NCI-H187 treated with DMSO at 0.1 percent for 48 hours (cell line): ENCODE measurements at places on chromosomes 7 and 10.

DNA sequence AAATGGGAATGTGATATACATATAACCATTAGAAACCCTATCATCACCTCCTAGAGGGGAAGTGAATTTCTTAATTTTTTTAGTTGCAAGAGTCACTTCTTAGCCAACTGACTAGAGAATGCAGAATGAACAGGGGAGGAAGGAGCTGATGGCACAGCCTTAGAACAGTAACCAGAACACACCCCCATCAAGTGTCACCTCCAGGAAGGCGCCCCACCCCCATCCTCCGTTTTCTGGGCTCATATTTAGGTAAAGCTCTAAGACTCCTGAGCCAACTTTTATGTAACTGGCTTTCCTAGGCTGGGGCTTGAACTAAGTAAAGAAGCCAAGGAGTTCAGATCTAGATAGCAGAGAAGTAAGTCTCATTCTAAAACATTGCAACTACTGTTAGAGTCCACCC is 54.0 kb downstream of the COL17A1 start:
- DNase-seq: no peak

- DNase-seq: no peak
Measured at GRCh38 chr7:76347710-76348109, 11.1 kb downstream of the YWHAG start.

DNA sequence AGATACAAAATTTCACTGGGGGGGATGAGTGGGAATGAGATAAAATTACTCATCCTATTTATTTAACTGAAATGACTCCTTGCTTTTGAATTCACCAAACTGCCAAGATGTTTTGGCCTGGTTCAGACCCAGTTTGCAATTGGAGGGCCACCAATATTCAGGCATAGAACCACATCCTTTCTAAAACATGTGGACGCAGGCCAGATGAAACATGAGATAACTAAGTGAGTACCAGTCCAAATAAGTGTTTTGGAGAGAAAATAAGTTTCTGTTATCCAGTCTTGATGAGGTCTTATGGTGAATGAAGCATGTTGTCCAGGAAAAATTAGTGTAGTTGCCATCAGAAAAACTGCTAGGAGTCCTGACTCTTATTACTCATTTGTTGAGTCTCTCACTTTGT is 36.3 kb upstream of the PDK4 start:
- DNase-seq: no peak

GRCh38 chr7:159015454-159016410 is 128.9 kb downstream of the VIPR2 start:
- no peak for DNase-seq

- DNase-seq: no peak
Measured at GRCh38 chr7:132145466-132145865, 430.8 kb downstream of the PLXNA4 start.

DNA sequence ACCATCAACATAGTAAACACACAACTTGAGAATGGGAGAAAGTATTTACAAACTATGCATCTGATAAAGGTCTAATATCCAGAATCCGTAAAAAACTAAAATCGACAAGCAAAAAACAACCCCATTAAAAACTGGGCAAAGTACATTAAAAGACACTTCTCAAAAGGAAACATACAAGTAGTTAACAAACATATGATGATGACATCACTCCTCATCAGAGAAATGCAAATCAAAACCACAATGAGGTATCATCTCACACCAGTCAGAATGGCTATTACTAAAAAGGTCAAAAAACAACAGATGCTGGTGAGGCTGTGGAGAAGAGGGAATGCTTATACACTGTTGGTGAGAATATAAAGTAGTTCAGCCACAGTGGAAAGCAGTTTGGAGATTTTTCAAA is 125.1 kb downstream of the TFPI2 start:
- no peak for DNase-seq

GRCh38 chr7:91182819-91183764 is 81.1 kb upstream of the FZD1 start:
- DNase-seq: no peak

GRCh38 chr7:50339990-50340500 is 35.5 kb downstream of the IKZF1 start:
- DNase-seq: peak; percentile 35

DNA sequence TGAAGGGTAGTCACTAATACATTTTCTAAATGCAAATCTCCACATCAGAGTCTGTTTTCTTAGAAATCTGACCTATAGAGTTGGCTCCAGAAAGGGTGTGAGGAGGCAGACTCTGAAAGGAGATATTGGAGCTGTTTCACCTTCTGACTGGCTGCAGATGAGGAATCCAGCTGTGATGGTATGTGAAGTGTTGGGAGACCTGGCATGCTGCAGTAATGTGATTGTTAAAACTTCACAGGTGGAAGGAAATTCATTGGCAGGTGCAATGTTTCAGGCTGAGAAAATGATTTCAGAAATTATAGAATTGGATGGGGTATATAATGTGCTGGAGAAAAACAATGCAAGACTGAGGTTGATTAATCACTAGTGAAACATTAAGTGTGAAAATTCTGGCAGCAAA is 1134.0 kb upstream of the LRRN3 start:
- no peak for DNase-seq

GRCh38 chr10:102101152-102101551 is 19.0 kb downstream of the LDB1 start:
- no peak for DNase-seq

DNA sequence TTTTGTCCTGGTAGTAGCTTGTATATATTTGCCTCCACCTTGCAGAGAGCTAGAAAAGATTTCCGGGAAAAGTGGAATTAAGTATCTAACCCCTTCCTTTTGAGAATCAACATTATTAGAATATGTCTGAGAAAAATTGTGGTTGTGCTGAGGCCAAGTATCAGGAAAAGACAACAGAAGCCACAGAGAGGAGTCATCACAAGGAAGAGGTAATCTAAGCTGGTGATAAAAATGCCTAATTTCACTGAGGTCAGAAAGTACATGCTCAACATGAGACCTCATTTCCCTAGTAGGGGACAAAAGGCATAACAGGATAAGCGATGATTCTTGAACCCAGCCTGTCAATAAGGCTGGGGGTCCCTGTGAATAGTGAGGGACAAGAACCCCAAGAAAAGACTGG is 97.0 kb upstream of the PDE1C start:
- no peak for DNase-seq

DNA sequence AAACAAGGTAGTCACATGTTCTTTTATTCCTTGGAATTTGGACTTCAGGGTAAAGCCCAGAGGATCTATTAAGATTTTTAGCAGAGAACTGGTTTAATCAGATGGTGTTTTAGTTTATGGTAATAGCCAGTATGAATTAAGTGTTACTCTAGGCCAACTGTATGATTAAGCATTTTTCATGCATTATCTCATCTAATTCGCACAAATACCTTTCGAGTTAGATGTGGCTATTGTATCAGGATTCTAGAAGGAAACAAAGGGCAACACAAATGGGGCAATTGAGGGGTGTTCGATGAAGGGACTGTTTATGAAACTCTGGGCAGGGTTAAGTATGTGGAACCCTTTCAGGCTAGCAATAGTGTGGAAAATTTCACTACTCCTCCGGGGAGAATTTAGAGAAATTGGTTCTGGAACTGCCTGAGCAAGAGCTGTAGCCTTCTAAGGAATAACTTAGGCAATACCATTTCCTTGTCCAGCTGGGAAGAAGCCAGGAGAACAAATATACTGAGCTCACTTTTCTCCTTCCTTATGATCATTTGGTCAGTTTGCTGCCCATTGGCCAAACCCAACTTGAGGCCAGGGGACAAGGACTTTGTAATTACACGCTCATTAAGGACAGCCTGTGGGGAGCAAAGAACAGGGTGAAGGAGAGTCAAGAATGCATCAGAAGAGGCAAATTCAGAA is 319.0 kb upstream of the FZD1 start:
- DNase-seq: no peak

- DNase-seq: no peak
Measured at GRCh38 chr7:96304573-96304972, 17.3 kb downstream of the SLC25A13 start.

DNA sequence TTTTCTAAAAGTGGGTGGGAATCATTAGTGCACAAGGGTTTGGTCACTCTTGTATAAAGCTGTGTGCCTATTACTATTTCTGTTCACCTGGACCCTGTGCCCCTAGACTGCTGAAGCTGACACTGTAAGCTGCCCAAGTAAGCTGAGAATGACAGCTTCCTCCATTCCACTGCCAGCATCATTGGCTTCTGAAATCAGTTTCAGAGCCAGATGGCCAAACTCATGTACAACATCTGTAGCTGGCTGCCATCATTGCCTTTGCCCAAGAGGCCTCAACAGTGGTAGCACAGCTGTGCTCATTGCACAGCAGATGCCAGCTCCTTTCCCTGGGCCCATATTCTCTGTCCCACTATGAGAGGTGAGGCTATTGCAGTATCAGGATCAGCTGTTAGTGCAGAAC is 165.7 kb downstream of the CPEB3 start:
- DNase-seq: no peak

DNA sequence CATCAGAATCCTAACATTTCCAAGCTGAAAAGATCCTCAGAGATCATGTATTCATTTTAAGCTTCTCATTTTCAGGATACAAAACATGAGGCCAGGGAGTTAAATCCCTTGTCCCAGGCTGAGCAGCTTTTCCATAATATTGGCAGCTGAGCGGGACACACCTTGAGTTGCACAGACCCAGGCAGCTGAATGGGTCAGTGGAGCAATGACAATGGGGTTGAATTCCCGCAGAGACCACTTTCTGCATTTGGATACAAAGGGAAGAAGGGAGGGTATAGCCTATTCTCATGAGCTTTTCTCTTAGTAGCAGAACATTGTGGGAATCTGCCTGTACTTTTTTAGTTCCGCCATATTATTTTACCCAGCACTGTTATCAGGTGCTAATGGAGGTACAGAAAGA is 49.5 kb downstream of the PRR15 start:
- no peak for DNase-seq

GRCh38 chr7:116663744-116664143 is 8.3 kb upstream of the MET start:
- no peak for DNase-seq

DNA sequence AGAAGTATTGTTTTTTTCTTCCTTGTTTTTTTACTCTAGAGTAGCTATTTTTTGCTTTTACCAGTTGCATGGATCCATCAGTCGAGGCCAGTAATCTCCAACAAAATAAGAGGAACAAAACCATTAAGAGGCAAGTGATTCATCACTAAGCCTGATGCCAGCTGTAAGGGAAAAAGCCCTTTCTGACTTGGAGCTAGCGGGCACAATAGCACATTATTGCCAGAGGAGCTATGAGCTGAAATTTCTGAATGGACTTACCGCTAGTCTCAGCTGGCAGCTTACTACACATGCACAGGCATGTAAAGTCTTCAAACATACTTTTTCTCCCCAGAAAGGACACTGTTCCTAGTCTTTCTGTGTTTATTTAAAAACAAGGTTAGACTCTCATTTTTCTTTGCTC is 41.6 kb upstream of the PTPRZ1 start:
- no peak for DNase-seq

DNA sequence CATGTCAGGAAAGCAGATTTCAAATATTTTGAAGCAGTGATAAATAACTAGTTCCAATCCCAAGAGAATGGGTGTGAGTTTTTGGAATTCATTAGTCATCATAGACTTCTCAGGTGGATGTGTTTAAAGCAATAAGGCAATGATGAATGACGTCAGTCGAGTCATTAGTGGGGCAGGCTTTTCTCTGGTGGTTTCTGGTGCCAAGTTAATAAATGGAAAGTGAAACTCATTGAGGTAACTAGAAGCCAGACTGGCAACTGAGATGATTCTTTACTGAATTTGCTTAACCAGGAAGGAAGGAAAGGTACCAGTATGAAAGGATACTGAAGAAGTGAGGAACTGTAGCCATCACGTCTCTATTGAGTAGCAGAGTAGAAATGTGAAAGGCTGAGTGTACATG is 311.0 kb downstream of the GPAM start:
- DNase-seq: no peak

GRCh38 chr10:14621037-14621436 is 153.7 kb downstream of the FAM107B start:
- no peak for DNase-seq

GRCh38 chr7:54847921-54848320 is 88.9 kb upstream of the SEC61G start:
- no peak for DNase-seq

DNA sequence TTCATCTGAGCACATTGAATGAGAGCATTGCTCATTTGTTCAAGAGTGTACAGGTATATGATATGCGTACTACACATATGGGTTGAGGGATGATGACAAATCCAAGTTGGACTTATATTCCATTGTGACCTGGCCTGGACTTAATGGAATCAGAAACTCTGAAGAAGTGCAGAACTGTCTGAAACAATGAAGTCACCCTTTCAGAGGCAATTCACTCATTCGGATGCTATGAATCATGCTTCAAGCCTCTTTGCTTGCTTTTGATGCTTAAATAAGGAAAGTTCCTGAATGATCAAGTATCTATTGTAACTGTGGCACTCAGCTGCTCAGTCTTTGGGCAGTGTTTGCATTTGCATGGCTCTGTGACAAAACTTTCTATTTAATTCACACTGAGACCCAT is 93.4 kb downstream of the ZNF365 start:
- DNase-seq: no peak

GRCh38 chr7:126447984-126448383 is 804.8 kb downstream of the GRM8 start:
- DNase-seq: no peak

DNA sequence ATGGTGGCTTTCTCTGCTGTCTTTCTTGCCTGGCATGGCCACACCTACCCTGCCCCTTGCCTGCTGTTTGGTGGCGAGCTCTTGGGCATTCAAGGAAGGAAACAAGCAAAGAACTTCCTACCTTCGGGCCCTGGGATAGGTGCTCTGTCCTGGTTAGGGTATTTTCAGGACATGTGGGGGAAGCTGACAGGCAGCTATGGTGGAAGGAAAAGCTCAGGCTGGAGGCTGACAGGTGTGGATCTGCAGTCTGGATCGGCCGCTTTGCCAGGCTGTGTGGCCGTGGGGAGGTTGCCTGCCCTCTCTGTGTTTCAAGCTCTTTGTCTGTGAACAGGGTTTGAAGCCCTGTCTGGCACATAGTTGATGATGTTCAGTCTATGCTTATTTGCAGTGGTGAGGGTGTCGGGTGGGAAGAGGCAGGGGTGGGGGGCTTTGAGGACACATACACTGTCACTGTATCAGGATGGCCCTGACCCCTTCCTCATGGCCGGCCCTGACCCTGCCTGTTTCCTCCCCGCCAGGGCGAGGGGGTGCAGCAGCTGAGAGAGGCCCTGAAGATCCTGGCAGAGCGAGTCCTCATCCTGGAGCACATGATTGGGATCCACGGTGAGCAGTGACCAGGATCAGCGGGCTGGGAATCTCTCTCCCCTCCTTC is 73.7 kb downstream of the MYL10 start:
- DNase-seq: no peak

- DNase-seq: no peak
Measured at GRCh38 chr10:93548376-93549071, 17.9 kb upstream of the FFAR4 start.

DNA sequence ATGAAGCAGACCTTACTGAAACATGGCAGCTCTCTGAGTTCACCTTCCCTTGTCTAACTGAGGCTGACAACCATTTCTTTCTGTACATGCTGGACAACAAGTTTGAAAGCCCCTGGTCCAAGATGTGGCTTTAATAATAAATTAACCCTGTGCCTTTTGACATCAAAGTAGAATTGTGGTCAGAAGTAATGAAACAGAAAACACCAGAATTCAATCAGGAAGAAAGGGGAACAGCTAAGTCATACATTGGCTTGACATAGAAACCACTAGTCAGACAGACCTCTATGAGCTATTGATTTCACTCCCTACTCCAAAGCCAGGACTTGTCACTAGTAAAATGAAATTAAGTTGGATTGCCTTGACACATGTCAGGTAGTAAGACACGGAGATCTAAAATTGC is 175.2 kb upstream of the ASAH2 start:
- no peak for DNase-seq
